ENCODE measurements at places on chromosomes 13 and 19.

DNA sequence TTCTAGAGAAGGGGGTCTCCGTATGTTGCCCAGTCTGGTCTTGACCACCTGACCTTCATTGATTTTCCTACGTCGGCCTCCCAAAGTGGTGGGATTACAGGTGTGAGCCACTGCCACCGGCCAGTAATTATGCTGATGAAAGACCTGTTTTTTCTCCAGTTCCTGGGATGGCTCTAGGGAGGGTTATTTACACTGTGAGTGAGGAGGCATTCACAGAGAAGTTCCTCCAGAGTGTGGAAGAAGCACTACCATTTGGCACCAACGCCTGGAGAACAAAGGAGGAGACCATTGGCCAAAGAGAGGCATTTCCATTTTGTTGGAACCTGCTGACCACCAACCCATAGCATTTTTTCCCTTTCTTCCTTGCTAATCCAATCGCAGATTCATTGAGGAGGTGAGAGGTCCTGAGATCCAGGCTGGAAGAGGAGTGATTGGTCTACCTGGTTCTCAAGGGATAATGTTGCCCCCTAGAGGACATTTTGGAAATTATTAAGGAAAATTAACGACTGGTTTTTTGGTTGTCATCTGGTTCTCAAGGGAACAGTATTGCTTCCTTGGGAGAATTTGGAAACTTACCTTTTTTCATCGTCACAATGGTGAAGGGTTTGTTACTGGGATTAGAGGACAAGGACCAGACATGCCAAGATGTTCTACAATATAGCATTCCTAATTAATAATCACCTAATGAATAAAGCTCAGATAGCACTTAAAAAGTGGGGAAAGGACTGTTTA, 5.5 kb upstream of the SAE1 start:
- no peak for DNase-seq

DNA sequence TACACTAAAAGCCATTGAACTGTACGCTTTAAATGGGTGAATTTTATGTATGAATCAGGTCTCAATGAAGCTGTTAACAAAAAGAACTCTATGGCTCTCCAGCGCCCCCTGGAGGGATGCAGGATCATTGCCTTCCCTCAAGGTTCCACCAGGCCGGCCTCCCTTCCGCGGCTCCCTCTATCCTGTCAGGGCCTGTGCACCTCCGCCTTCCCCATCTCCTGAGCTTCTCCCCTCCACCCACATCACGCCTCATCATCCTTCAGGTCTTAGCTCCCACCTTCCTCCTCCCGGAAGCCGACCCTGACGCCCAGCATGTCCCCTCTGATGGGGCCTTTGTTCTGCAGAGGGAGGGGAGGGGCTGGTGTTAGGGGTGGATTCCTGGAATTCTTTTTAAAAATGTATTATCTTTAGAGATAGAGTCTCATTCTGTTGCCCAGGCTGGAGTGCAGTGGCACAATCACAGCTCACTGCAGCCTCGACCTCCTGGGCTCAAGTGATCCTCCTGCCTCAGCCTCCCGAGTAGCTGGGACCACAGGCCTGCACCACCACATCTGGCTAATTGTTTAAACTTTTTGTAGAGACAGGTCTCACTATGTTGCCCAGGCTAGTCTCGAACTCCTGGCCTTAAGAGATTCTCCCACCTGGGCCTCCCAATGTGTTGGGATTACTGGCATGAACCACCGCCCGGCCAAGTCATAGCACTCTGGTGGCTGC, 27.7 kb downstream of the MEIS3 start:
- peak; percentile 59 for DNase-seq

DNA sequence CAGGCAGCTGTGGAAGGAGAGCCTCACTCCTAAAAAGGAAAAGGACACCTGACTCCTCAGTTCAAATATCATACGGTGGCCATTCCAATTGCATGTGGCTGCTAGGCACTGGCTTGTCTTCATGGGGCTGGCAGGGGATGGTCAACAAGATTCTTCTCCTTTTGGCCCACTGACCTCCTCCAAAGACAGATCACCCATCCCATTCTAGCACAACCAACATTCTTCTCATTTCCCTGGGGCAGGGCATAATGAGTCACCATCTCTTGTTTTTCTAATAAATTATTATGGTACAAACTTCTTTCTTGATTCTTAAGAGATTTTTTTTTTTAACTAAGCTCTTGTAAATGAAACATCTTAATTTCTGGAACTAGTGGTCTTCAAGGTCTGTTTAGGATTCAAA, 136.7 kb upstream of the NBEA start:
- DNase-seq = no peak

DNA sequence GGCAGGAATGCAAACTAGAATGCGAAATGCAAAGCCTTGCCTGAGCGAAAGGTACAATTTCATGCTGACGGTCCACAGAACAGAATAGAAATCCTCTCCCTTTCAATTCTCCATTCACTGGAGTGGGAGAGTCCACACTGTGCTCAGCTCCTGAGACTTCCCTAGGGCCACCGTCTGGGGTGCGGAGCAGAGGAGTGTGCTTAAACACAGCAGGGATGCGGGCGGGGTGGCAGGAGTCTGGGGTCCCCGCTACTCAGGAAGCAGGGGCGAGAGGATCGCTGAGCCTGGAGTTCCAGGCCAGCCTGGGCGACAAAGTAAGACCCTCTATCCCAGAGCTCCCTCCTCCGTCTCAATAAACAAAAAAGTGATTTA, 552 bp upstream of the ZNF816 start:
- DNase-seq = no peak

DNA sequence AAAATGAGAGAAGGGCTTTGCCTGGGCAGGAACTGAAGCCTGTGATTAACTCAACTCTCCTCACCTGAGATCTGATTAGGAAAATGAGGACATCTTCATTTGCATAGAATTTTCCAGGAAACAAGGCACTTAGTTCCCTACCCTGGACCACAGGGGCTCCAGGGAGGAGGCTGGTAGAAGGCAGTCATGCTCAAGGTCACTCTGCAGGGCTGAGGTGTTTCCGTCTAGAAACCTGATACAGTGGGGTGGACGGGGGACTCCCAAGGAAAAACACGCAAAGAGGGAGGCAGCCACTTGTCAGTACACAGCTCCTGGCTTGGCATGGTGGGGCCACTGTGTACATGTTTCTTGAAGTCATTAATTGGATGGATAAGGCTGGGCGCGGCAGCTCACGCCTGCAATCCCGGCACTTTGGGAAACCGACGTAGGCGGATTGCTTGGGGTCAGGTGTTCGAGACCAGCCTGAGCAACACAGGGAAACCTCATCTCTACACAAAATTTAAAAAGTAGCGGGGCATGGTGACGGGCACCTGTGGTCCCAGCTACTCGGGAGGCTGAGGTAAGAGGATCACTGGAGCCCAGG, 6.0 kb downstream of the KLK14 start:
- no peak for DNase-seq

- no peak for DNase-seq
Observed at GRCh38 chr19:51546650-51547396, 15.4 kb upstream of the SIGLEC6 start.

DNA sequence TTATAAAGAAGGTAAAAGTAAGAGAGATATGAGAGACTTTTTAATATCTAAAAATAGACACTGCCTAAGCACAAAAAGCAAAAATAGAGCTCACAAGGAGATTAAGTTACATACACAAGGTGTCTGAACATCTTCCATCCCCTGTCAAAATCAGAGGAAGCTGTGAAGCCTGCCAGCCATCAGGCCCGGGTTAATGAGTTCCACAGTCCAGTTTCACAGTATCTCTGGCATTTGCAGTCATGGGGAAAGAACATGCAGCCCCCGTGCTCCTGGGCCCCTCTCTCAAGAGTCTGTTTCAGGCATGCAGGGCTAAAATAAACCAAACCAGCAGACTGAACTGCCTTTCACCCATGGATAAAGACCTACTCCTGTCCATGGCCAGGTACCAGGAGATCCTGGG, 79.2 kb downstream of the TBC1D4 start:
- no peak for DNase-seq

DNA sequence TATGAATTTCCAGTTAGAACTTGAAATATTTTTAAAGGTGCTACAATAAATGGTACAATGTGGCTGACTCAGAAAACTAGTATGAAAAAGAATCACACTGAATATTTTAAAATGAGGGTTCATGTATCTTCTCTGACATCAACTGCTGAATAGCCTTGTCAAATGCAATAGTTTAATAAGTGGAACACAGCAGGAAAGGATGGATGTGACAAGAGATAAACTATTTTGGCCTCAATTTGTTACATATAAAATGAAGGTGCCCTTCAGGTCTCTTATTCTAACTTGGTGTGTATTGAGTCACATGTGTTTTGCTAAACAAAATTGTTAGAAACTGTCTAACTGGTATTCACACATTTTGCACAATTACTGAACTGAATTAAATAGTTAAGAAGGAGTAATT, 1018.4 kb upstream of the PCDH20 start:
- DNase-seq = no peak

- no peak for DNase-seq
Observed at GRCh38 chr13:101728021-101728420, 275.5 kb downstream of the ITGBL1 start.

DNA sequence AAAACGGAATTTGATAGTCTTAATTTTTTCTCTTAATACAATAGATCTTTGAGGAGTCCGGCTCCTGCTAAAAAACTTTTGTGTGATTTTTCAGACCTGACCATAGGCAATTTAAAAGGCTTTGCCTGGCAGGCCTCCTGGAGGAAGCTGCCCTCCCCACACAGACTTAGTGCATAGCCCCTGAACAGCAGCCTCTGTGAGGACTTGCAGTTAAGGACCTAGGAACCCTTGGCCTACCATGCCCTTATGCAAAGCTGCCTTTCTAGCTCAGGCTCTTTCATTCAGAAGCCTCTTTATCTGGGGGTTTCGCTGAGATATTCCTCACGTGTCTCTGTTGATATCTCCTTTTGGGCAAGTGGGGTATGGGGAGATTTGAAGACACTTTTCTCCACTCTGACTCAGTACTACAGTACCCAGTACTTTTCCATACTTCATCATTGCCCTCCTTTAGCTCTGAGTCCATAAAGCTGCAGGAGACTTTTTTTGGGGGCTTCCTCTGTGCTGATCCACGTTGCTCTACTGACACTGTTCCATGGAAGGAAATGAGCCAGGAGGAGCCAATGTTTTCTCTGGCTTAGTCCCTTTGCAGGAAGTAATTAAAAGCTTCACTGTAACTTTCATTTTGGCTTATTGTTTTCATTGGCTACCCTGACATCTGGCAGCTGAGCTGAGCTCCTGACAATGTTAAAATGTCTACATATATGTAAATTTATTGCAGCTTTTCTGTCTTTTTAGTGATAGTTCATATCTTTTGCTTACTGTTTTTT, 283.1 kb downstream of the TDRD3 start:
- no peak for DNase-seq

DNA sequence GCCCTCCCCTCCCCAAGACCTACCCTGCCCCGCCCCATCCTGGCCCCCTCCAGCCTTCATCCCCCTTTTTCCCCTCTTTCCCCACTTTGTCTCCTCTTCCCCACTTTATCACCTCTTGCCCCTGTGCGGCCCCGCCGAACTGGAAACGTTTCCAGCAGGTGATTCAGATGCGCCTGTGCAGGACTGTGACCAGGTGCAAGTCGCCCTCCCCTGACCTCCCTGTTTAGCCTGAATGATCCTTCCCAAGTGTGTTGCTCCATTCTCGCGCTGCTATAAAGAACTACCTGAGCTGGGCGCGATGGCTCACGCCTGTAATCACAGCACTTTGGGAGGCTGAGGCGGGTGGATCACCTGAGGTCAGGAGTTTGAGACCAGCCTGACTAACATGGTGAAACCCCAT, 25.9 kb downstream of the ZNF791 start:
- DNase-seq = no peak

- no peak for DNase-seq
Observed at GRCh38 chr19:56491399-56491798, 14.3 kb upstream of the ZNF667 start.

GRCh38 chr19:19171821-19172532, 1.9 kb upstream of the MEF2B start:
- DNase-seq = no peak

GRCh38 chr13:42484386-42484785, 89.6 kb upstream of the TNFSF11 start:
- no peak for DNase-seq

GRCh38 chr19:50626795-50627194, 12.9 kb downstream of the SYT3 start:
- no peak for DNase-seq

GRCh38 chr19:16585808-16586476, 13.7 kb upstream of the SLC35E1 start:
- no peak for DNase-seq

- no peak for DNase-seq
Observed at GRCh38 chr13:74243637-74244526, 109.7 kb upstream of the KLF12 start.

DNA sequence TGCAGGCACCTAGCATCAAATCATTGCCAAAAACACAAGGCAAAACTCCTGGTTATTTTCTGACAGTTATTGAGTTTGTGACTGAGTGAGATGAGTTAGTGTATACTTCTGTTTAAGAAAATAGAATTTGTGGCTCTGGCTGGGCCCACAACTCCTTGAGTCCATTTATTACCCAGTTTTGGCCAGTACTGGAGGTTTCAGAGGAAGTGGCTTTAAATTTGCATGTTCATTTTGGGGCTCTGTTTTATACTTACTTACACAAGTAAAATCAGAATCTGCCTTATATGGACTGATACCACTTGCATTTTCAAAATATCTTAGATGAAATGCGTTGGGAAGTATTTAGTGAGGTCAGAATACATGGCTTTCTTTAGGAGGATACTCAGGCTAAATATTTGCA, 29.0 kb downstream of the TNFSF11 start:
- no peak for DNase-seq

GRCh38 chr13:48159826-48160225, 64.9 kb upstream of the MED4 start:
- no peak for DNase-seq

GRCh38 chr13:99659226-99659625, 158.0 kb downstream of the TM9SF2 start:
- no peak for DNase-seq

GRCh38 chr13:85659493-85659892, 139.7 kb downstream of the SLITRK6 start:
- no peak for DNase-seq

DNA sequence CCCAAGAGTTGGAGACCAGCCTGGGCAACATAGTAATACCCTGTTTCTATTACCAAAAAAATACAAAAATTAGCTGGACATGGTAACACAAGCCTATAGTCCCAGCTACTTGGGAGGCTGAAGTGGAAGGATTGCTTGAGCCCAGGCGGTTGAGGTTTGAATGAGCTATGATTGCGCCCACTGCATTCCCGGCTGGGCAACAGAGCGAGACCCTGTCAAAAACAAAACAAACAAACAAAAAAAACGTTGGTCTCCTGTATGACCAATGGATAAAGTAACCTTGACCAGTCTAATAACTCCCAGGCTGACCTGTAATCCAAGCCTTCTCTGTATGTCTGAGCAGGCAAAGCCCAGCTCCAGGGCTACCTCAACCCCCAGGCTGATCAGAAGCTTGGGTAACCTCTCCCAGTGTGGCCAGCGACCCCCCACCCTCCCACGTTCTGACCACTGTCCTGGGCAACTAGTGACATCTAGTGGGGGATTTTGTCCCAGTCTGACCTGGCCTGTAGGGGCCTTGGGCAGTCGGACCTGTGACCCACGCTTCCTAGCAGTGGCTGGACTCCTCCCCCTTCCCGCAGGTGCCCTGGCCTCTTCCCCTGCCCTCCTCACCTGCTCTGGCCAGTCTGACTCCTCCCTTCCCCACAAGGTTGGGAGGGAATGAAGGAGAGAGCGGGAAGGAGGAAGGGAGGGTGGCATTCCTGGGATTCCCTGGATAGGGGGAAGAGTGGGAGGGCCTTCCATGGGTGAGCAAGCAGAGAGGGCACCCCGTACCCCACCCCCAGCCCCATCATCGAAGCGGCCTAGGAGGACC, 1.0 kb upstream of the BCAM start:
- DNase-seq = no peak
